ENCODE measurements at places on chromosomes 16 and 17.

DNA sequence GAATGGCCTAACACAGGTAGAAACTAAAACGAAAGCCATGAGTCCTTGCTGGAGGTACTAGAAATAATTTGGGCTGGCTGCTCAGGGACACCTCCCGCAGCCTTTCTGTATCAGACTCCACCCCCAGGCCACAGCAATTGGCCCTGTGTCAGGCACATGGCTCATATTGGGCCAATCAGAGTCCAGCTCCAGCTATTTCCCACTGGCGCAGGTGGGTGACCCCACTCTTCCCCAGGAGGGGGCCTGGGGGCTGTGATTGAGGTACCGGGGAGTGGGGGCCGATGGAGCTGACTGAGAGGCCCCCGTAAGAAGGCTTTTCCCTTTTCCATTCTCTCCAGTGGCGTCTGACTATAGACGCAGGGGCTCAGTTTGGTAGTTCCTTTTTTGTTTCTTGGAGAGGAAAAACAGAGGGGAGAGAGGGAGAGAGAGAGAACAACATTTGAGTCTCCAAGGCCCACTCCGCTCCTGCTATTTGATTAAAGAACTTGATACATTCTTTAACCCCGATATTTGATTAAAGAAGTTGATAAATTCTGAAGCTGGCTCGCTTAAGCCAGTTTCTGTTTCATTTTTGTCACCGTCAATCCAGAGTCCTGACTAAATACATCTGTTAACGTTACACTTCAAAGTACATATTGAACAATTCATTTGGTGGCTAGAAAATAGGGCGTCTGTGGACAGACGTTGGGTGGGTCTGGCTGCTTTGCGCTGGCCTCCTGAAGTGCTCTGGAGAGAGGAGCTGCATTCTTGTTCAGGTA is 26.3 kb downstream of the FOXL1 start:
- peak; percentile 8 for DNase-seq

GRCh38 chr16:67514382-67514828 is 14.2 kb upstream of the RIPOR1 start:
- peak; percentile 92 for DNase-seq

DNA sequence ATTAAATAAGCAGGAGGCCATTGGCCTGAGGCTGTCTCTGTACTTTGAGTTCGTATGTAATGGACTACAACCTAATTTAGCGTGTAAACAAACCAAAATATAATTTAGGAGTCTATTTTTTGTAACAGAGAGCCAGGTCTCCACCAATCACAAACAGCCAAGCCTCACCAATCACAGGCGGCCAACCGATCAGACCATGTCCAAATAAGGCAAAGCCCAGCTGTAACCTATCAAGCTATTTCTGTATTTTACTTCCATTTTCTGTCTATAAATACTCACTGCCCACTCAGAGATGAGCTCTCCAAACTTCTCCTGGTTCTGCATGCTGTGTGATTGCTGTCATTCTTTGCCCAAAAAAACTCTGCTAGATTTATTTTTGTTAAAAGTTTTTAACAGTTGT is 322.7 kb downstream of the NPIPA8 start:
- no peak for DNase-seq

GRCh38 chr16:84379709-84380362 is 11.5 kb downstream of the ATP2C2 start:
- no peak for DNase-seq

GRCh38 chr17:57860414-57860999 is 10.7 kb upstream of the MRPS23 start:
- no peak for DNase-seq

DNA sequence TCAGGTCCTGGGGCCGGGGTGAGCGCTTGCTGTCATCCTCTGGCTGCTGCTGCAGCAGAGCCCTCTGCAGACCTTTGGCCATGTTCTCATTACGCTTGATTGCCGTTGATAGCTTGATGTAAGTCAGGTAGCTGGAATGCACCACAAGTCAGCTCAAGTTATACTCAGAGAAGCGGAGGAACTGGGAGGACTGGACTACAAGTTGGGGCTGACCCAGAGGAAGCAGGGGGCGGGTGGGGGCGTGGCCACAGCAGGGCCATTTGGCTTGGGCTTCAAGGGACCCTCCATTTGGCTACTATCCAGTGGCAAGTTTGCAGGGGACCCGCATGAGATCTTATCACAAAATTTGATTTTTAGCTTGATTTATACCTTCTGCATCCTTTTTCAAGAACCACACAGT is 19.0 kb upstream of the EVPL start:
- no peak for DNase-seq

- DNase-seq: no peak
These were observed 6.7 kb upstream of the ADGRG1 start for GRCh38 chr16:57621521-57622271.

GRCh38 chr17:37116671-37117185 is 168.0 kb downstream of the AATF start:
- no peak for DNase-seq

- DNase-seq: no peak
These were observed 456.3 kb upstream of the ERCC4 start for GRCh38 chr16:13463619-13464018.

DNA sequence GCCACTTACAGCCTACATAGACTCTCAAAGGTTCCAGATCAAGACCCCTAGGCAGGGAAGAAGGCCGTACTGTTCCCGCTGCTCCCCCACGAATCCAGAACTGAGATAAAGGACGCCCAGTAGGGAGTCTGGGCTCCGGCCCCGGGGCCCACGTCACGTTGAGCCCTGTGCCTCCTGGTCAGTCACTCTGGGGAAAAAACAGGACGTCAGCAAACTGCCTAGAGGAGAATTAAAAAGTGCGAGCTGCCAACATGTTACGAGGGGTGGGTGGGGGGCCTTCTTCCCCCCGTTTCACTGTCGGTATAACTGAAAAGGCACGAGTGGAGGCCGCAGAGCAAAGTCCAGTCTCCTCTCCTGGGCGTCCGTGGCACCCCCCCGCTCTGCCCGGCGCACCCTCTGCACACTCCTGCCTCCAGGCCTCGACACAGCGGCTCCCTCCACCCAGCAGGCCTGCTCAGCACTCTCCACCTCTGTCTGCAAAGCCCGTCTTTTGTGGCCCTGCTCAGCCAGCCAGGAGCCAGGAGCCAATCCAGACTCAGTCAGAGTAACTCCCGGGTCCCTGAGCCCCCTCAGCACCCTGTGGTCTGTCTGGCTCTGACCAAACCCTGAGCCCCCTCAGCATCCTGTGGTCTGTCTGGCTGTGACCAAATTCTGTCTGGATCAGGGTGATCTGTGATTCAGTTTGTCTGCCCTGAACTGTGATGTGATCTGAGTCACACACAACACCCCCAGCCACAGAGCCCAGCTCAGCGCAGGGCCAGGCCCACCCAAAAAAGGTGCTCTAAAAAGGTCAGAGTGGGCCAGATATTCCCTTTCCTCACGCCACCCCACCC is 6.2 kb downstream of the ITGAE start:
- no peak for DNase-seq

- DNase-seq: no peak
These were observed 379.6 kb upstream of the PSMD7 start for GRCh38 chr16:73916829-73917594.

GRCh38 chr17:78266231-78266631 is 34.8 kb downstream of the TMEM235 start:
- DNase-seq: no peak

DNA sequence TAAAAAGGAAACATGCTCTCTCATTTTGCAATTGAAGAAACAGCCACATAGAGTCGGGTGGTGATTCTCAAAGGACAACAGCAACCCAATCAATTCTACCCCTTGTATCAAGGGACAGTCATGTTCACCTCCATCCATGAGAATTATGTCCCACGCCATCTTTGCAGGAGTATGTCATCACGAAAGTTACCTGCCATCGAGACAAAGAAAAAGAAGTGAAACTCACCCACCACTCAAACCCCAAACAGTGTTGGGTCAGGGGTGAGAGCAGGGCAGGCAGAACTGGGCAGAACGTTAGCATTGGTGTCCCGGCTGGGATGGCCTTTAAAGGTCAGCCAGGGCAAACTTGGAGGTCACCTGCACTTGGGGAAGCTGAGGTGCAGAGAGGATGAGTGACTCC is 24.2 kb upstream of the HNF1B start:
- no peak for DNase-seq

DNA sequence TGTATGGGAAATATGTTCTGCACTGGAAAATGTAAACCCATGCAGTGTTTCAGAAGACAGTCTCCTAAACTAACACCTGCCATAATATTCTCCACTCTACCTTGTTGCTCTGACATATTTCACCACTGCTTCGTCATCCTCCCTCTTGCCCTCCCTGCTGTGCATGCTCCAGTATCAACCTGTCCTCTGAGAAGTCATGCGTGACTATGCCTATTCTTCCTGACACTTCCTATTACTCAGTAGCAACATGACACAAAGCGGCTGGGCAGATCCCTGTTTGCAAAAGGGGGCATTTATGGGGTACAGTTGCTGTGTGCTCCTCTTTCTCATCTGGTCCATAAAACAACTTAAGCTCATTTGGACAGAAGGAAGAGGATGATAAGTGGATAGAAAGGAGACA is 805.6 kb upstream of the EEF2KMT start:
- DNase-seq: no peak

GRCh38 chr17:10337976-10338375 is 34.8 kb downstream of the MYH13 start:
- no peak for DNase-seq

- DNase-seq: no peak
These were observed 80.2 kb upstream of the ASIC2 start for GRCh38 chr17:33373273-33373672.

DNA sequence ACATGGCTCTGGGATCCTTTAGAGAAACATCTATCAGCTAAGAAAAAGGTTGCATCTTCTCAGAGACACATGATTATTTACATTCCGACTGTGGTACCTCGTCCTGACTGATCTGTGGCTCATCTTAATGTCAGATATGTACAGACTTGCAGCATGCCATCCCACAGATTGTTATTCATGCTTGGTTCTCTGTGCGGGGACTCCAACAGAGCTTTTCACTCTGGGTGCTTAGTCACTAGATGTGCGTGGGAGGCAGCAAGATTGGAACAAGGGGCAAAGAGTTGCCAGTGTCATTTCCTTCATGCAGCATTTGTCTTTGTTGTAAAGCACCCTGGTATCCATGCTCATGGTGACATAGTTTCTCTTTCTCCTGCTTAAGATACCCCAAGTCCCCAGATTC is 179.1 kb upstream of the CACNG5 start:
- DNase-seq: no peak

DNA sequence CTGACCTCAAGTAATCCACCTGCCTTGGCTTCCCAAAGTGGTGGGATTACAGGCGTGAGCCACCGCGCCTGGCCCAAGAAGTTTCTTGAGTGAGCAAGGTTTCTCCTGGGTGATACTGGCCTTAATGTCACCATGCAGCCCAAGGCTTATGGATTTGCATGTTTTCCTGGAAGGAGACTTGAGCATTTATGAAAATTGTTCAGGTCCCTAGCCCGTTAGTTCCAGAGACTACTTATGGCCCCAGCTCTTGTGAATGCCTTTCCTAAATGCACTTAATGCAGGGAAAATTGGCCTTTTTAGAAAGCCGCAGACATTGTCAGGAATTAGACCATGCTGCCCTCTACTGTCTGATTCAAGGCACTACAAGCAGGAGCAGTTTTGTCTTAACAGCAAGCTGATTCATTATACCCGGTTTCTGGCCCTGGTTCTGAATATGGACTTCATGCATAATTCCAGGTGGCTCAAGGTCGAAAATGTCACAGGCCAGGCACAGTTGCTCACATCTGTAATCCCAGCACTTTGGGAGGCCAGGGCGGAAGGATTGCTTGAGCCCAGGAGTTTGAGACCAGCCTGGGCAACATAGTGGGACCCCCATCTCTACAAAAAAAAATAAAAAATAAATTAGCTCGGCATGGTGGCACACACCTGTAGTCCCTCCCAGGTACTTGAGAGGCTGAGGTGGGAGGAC is 91.3 kb downstream of the SNX29 start:
- peak; percentile 61 for DNase-seq

DNA sequence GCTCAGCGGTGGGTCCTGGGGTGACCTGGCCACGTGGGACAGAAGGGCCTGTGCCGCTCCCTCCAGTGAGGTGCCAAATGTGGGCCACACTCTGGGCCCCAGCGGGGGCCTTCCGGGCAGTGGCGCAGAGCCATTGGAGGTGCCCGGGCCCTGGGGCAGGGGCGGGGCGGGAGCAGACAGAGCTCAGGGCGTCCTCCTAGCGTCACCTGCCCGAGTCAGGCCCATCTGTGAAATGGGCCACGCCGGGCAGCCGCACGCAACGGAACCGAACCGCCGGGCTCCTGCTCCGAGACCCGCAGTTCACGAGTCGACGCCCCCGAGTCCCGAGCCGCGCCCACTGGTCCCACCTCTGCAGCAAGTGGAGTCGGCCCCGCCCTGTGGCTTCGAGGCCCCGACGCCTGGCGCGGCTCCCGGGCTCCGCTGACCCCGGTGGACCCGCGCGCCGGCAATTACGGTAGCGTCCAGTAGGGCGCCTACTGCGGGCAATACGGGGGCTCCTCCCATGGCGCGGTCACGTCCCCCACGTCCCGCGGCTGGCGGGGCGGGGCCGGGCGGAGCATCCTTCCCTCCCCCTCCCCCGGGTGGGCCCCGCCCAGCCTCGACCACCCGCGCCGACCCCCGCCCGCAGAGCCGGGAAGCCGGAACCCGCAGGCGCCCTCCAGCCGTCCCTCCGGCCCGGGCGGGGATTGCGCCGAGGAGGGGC is 1.9 kb downstream of the SLC16A3 start:
- DNase-seq: no peak

DNA sequence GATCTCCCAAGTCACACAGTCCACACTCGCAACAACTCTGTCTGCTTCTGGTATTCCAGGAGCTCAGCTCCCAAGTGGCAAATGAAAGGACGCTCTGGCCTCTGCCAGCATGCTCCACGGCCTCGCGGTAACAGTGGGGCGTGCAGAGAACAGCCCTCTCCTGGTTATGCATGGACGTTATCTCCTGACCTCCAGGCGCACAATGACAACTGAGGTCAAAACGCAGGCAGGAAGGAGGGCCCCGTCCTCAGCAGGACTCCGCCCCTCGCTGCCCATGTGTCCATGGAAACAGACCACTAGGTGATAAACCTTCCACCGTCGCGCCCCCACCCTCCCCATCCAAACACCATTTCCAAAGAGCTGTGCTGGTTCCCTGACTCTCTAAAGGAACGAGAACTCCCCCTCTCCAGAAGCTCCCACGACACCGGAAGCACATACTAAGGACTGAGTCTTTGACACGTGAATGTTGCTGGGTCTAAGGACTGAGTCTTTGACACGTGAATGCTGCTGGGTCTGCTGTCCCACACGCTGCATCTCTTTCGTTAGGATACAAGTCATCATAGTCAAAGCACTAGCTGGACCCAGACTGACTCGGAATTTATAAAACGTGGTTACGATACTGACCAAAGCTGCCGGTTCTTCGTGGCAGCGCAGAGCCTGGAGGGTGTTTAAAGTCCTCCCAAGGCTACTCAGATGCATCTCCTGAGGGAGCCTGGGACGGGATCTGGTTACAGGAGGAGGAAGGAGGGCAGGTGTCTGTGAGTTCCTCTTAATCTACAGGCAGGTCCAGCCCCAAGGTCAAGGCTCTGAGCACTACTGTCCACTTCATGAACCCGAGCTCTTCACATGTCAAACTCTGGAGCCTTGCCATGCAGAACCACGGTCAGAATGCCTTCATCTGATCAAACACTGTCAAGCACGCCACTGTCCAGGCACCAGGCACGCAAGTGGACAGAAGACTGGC is 43.9 kb downstream of the KLHDC4 start:
- DNase-seq: no peak

Measured in GM12864 (cell line).